Lung (tissue), 17 donors: ENCODE measurements at places on chromosomes 12 and 14. TPM values are rescaled to one million over a fixed set of nuclear protein-coding genes. Genes with fewer than 3 reads are reported as not detected.

DNA sequence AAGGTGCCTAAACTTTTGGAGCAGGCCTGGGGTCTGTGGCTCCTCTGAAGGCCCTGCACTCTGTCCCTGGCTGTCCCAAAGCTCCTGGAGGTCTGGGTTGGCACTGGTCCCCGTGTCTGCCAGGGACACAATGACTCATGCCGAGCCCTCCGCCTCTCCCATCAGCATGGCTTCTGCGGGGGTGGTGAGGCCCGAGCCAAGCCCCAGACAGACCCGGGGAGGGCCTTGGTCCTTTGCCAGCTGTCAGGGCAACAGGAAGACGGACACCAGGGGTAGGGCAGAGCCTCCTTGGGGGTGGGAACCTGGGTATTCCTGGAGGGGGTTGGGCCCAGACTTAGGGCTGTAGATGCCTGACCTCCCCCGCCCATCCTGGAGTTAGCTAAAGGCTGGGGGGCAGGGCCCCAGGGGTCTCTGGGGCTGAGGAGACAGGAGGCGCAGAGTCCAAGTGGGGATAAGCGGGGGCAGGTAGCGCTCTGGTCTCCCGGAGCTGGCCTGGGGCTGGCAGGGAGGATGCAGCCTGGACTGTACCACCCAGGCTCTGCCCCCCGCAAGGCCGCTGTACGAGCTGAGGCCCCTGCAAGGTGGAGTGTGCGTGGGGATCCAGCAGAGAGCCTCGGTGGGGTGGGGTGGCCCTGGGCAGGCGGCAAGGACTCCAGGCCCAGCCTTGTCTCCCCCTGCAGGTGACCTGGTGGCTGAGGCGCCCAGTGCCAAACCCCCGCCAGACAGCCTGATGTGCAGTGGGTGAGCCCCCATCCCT is 16.4 kb upstream of the PUS1 start:
- H3K36me3 ChIP-seq = peaks cover 6% of the 10 kb centered on the region
- peak overlapping the region; percentile 39 for H3K27ac ChIP-seq
- H3K4me3 ChIP-seq = no peak overlapping the region
- peak; percentile 25 for DNase-seq

Gene LMNTD1
- total RNA-seq = 5.3 TPM

GRCh38 chr12:121085506-121086353 is 46.7 kb upstream of the OASL start:
- no peaks in the 10 kb centered on the region for H3K36me3 ChIP-seq
- H3K4me3 ChIP-seq = no peak overlapping the region
- no peaks in the 10 kb centered on the region for H3K4me1 ChIP-seq
- no peak overlapping the region for H3K27ac ChIP-seq
- DNase-seq = no peak
- no peaks in the 10 kb centered on the region for H3K27me3 ChIP-seq

DNA sequence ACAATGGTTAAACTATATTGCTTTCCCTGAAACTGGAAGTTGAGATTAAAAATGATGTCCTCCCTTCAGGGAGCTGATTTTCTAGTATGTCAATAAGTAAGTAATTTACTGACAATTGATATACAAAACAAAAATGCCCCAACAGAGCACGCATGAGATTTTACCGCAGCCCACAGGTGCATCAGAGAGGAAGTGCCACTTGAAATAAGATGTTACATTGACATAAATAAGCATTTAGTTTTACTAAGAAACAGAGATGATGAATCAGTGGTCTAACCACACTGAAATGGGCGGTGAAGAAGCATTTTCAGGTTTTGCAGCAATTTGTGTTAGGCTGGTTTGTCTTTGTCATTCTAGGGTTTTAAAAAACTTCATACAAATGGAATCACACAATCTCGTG is 8.8 kb upstream of the CLECL1 start:
- peaks cover 5% of the 10 kb centered on the region for H3K4me1 ChIP-seq
- H3K36me3 ChIP-seq = no peaks in the 10 kb centered on the region
- no peaks in the 10 kb centered on the region for H3K27me3 ChIP-seq
- no peak overlapping the region for H3K4me3 ChIP-seq

DNA sequence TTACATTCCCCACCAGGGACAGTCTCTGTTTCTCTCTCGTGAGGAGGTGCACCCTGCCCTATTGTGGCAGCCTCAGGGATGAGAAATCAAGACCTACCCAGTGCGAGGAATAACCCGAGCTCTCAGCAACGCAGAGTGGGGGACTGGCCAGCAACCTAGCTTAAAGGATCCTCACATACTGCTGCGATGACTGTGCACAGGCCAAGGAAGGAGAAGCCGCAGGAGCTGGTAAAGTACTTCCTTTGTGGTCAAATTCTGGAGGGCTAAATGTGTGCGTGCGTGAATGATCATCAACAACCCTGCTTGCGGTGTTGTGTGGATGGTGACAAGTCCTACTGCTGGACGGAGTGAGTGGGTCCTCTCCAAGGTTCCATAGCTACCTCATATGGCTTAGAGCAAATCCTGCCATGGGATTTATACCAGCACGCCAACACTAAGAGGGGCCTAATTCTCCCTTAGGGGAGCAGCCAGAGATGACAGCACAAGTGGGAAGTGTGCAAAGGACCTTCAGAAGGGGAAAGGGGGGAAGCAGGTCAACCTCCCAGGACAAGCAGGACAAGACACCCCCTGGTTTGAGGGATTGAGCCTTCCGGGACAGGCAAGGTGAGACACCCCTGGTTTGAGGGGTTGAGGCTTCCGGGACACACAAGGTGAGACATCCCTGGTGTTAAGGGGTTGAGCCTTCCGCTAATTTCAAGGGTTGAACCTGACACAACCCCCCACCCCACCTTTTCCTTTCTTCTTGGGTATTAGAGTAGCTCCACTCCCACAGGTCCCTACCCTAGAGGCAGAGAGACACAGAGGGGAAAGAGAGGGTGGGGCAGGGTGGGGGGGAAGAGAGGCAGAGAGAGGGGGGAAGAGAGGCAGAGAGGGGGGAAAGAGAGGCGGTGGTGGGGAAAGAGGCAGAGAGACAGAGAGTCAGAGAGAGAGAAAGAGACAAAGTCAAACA is 58.8 kb upstream of the AP4S1 start:
- H3K4me3 ChIP-seq = no peak overlapping the region
- no peaks in the 10 kb centered on the region for H3K4me1 ChIP-seq
- no peak for DNase-seq
- H3K27ac ChIP-seq = no peak overlapping the region

DNA sequence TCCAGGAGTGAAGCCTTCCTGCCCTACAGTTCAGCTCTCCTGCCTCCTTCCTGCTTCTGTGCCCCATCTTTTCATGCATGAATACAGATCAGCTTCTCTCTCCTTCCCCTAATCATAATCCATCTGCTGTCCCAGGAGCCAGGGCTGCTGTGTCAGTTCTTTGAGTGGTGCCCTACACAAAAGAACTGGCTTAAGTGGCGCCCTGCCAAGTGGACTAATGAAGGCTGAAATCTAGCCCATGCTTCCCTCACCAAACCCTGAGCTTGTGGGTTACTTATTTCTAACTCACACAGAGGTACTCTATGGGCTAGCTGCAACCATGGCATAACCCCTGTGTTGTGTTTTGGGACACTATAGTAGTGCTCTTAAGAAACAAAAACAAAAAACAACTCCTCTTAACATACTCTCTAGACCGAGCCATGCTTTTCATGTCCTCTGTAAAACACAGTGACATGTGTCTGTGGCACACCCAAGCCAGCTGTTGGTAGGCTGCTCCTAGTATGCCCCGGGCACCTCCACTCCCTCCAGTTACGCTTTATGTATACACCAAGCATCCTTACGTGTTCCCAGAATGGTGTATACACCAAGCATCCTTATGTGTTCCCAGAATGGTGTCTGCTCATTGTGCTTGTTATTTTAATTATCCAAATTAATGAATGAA is 19.3 kb upstream of the ETV6 start:
- H3K27ac ChIP-seq = no peak overlapping the region
- H3K4me3 ChIP-seq = no peak overlapping the region
- no peaks in the 10 kb centered on the region for H3K36me3 ChIP-seq
- no peaks in the 10 kb centered on the region for H3K27me3 ChIP-seq
- H3K4me1 ChIP-seq = no peaks in the 10 kb centered on the region
- DNase-seq = peak; percentile 43

DNA sequence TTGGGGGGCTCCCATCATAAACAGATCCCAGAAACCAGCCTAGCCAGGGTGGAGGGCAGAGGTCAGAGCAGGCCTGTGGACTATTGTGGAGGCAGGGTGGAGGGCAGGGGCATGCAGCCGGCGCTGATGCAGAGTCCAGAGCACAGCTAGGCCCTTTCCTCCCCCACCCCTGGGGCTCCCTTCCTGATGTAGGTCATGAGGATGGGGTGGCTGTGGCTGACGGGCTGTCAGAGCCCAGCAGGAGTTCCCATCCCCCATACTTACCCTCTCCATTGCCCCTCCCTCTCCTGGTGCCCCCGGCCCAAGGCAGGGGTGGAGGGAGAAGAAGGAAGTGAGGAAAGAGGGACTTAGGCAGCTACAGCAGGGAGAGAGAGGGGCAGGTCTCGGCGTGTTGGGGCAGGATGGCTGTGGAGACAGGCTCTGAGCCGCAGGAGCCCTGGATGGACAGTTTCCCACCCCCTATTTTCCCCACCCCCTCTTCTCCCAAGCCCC is 5.7 kb upstream of the ZNF385A start:
- no peak for DNase-seq
- peaks cover 1% of the 10 kb centered on the region for H3K4me1 ChIP-seq
- no peaks in the 10 kb centered on the region for H3K36me3 ChIP-seq
- H3K4me3 ChIP-seq = no peak overlapping the region
- H3K27ac ChIP-seq = no peak overlapping the region

DNA sequence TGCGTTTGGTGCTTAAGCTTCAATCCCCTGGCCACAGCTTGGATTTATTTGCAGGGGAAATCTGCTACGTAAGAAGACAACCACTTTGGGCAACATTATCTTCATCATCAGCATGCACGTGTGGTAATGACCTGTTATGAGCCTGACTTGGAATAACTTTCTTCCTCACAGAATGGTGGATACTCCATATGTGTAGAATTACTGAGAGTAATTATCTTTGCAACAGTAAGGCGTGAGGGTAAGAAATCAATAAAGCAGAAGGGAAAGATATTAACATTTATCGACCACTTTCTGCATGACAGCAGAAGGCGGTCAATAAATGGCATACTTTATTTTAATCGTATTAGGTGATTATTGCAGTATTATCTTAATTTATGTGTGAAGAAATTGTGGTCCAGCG is 152.7 kb downstream of the RGS6 start:
- no peaks in the 10 kb centered on the region for H3K36me3 ChIP-seq
- no peaks in the 10 kb centered on the region for H3K27me3 ChIP-seq
- no peak overlapping the region for H3K4me3 ChIP-seq

DNA sequence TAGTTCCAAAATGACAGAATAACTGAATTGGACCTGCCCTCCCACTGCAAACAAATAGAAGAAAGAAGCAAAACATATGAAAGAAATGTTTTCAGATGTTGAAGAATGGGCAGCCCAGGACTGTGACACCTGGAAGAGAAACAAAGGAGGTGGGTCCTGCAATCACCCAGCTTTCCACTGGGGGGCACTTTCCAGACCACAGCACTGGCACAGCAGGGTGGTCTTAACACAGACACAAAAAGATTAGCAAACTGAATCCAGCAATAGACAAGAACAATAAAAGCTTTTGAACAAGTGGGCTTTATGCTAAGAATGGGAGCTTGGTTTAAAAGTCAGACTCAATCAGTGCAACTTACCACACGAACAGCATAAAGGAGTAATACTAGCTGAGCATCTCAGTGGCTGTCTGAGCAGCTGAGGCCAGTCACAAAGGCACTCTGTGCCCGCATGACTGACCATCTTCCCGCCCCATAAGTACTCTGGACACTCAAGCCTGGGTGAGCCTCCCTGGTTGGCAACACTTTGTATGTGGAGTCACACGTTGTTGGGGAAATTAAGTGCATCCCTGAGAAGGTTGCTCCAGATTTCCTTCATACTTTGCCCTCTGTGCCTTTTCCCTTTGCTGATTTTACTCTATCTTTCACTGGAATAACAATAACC is 27.7 kb downstream of the JKAMP start:
- no peaks in the 10 kb centered on the region for H3K27me3 ChIP-seq
- peak; percentile 10 for DNase-seq
- no peak overlapping the region for H3K4me3 ChIP-seq
- no peaks in the 10 kb centered on the region for H3K4me1 ChIP-seq
- H3K27ac ChIP-seq = no peak overlapping the region
- H3K36me3 ChIP-seq = no peaks in the 10 kb centered on the region

Gene LHX5
- not detected for total RNA-seq
